ENCODE measurements at places on chromosomes 6 and 20.

DNA sequence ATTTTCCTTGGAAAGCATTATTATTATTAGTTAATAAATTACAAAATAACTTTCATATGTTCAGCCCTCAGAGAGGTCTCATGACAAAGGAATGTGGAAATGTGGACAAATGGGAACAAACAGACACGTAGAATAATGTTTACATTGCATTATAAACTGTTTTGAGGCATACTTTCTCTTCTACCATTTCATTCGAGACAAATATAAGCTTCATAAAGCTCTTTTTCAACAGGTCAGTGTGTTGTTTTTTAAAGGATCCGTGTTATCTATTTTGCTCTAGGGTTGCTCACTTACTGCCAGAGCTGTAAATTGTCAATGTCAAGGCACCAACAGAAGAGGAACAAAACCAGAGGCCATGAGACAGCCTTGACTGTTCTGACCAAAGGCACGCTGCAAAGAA lies 256.8 kb downstream of the PHACTR1 start:
- DNase-seq = no peak

- no peak for DNase-seq
Observed at GRCh38 chr6:155561257-155561965, 105.8 kb upstream of the NOX3 start.

GRCh38 chr20:63191400-63191799 lies 24.5 kb downstream of the YTHDF1 start:
- peak; percentile 92 for DNase-seq

DNA sequence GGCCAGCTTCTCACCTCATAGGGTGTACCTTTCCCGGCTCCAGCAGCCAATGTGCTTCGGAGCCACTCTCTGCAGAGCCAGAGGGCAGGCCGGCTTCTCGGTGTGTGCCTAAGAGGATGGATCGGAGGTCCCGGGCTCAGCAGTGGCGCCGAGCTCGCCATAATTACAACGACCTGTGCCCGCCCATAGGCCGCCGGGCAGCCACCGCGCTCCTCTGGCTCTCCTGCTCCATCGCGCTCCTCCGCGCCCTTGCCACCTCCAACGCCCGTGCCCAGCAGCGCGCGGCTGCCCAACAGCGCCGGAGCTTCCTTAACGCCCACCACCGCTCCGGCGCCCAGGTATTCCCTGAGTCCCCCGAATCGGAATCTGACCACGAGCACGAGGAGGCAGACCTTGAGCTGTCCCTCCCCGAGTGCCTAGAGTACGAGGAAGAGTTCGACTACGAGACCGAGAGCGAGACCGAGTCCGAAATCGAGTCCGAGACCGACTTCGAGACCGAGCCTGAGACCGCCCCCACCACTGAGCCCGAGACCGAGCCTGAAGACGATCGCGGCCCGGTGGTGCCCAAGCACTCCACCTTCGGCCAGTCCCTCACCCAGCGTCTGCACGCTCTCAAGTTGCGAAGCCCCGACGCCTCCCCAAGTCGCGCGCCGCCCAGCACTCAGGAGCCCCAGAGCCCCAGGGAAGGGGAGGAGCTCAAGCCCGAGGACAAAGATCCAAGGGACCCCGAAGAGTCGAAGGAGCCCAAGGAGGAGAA lies 10.5 kb downstream of the GNAS-AS1 start:
- DNase-seq = no peak

DNA sequence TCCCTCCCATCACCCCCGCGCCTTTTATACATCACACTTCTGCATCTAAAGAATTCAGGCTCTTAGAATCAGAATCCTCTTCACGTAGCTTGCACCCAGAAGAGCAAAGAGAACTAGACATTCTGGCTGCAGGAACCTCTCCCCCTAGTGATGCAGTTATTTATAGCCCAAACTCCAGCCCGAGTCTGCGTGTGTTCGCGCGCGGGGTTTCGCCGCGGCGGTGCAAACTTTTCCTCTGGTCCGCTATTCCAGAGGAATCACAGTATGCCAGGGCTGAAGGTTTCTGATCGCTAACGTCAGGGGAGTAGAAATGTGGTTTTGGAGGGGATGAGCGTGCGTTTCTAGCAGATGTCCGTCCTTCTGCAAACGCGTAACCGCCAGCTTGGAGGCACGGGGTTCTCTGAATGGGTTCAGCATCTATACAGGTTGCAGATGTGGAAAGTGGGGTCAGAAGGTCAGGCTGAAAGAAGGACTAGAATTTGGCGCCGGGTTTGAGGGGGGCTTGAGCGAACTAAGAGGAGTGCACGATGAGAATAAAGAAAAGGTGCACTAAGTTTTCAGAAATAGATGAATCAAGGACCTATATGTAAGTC lies 1.8 kb downstream of the EPHA7 start:
- no peak for DNase-seq

- no peak for DNase-seq
Observed at GRCh38 chr6:153442096-153442495, 311.0 kb upstream of the RGS17 start.

GRCh38 chr6:6390849-6391602 lies 70.6 kb upstream of the F13A1 start:
- DNase-seq = no peak

GRCh38 chr6:168634541-168635328 lies 193.8 kb downstream of the SMOC2 start:
- no peak for DNase-seq

DNA sequence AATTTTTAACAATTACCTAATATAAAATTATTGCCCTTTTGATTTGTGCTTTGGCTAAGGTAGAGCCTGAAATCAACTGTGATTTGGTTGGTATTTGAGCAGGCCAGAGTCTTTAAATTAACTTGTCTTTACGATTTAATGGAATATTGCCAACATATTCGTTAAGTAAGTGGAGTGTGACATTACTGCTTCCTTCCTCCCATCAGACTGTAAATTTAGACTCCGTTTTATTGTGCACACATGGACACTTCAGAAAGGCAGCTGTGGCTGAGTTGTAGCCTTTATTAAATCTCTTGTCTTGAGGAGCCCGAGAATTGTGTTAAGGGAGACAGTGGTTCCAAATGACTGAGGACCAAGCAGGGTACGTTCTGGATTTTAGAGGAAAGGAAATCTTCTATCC lies 57.4 kb downstream of the CAP2 start:
- DNase-seq = no peak

DNA sequence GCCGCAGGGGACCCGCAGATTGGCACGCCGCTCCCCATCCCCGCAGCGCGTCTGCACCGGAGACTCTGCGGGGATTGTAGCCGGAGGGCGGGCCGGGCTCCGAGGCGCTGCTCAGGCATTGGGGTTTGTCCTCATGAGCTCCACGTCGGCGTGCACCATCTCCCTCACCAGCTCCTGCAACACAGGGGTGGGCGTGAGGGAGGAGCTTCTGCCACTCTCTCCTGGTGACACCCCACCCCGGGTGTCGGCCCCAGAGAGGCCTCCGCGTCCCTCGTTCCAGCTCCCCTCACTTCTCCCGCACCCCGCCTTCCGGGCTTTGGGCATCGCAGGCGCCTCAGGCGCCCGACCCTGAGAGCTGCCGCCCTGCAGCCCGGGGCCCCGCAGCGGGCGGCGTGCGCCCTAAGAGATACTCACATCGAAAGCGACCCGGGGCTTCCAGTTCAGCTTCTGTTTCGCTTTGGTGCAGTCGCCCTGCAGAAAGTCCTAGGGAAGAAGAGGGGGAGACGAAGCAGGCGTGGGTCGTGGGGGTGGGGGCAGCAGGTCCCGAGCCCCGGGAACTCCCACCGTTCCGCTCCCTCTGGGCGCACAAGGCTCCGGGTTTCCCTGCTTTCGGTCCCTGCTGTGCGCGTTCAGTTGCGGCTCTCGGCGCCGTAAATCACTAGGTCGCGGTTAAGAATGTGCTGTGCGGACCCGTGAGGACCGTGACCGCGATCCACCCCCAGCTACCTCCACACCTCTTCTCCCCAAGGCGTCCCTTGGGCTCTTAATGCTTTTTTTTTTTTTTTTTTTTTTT lies 14.5 kb downstream of the FOXC1 start:
- DNase-seq = no peak
